ENCODE measurements at places on chromosomes 11 and 22.

DNA sequence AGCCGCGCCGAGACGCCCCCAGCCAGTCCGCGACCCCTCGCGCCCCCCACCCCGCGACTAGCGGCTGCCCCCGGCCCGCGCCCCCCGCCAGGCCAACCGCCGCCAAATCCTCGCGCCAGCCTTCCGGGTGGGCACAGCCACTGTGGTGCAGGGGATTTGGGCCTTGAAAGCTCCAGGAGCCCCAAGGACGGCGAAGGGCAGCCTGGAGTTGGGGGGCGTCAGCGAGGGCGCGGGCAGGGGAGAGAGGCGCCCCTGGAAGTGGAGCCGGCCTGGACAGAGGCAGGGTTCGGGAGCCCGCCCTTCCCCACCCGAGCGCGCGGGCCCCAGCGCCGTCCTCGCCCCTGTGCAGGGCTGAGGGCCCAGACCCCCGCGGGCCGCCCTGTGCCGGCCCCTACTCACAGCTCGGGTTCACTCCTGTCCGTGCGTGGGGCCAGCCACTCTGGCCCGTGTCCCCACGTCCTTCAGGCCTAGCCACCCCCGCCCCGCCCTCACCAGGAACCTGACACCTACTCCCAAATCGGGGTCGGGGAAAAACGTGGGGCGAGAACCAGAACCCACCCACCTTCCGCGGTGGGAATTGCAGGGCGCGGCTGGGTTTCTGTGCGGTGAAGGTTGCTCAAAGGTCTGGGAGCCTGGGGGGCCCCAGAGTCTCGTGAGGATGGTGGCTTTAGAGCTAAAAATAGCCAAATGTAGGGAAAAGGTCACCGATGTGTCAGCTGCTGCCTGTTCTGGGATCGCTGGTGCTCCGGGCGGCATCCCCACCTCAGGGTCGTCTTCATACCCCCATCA, at the start of gene CPT1B:
Gene CPT1B (minus strand): TSS at position 441 of the 789 bp plus-strand sequence. CDS start 512 bp downstream, outside the sequence.
- DNase-seq = no peak

GRCh38 chr22:23054531-23055257, 15.6 kb upstream of the GNAZ start:
- DNase-seq = no peak

GRCh38 chr11:128516886-128517285, 70.5 kb downstream of the ETS1 start:
- DNase-seq = no peak

GRCh38 chr11:108960501-108960900, 295.6 kb downstream of the DDX10 start:
- DNase-seq = no peak

DNA sequence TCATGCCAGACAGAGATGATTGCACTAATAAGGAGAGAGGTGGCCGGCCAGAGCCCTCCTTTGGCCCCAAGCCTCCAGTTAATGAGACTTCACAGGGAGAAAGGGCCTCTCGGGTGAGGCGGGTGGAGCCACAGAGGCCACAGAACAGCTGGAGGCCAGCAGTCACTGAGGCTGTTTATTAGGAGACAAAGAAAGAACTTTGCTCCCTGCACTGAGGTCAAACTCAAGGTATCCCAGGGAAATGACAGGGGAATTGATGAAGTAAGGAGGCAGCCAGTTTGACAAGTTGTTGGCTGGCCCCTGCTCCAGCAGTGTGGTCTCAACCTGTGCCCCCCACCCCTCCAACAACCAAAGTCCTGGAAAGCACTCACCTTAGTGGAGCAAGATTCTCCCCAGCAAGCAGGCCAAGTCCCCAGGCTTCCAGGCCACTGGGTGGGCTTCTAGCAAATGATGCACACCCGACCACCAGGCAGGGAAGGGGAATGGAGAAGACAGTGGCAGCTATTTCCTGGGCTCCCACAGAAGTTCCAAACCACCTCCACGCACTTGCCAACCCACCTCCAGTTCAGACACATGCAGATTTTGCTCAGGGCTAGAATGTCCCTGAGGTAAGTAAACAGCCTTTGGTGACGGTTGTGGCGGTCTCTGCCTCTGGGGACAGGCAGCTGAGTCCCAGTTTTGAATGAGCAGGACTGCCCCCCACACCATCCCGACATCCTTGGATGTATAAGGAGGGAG, 53.2 kb downstream of the RPUSD4 start:
- DNase-seq = no peak

GRCh38 chr11:18703001-18703763, 4.6 kb downstream of the TMEM86A start:
- no peak for DNase-seq

DNA sequence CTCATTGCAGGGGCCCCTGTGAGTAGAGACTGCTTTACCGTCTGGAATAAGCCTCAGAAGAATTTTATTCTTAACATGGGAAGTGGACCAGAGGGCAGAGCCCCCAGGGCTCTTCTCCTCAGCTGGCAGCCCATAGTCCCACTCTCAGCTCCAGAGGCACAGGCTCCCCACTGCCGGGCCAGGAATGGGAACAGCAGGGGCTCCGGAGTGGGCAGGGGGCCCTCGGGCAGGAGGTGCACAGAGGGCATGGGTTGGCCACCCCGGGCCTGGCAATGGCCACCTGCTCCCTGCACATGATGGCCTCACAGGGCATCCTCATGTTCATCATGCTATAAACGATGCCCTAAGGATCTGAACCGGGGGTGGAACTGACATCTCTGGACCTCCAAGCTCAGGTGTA, 1469.7 kb downstream of the BRD1 start:
- no peak for DNase-seq

All from CMK (cell line).